Thoracic aorta (tissue), 2 donors: ENCODE measurements at places on chromosomes 2 and 18.

GRCh38 chr18:61829108-61829507 lies 63.7 kb downstream of the RNF152 start:
- no peaks in the 10 kb centered on the region for H3K36me3 ChIP-seq
- H3K4me1 ChIP-seq, result peaks cover 13% of the 10 kb centered on the region
- H3K27ac ChIP-seq, result no peak overlapping the region
- H3K27me3 ChIP-seq, result no peaks in the 10 kb centered on the region
- no peak for DNase-seq

DNA sequence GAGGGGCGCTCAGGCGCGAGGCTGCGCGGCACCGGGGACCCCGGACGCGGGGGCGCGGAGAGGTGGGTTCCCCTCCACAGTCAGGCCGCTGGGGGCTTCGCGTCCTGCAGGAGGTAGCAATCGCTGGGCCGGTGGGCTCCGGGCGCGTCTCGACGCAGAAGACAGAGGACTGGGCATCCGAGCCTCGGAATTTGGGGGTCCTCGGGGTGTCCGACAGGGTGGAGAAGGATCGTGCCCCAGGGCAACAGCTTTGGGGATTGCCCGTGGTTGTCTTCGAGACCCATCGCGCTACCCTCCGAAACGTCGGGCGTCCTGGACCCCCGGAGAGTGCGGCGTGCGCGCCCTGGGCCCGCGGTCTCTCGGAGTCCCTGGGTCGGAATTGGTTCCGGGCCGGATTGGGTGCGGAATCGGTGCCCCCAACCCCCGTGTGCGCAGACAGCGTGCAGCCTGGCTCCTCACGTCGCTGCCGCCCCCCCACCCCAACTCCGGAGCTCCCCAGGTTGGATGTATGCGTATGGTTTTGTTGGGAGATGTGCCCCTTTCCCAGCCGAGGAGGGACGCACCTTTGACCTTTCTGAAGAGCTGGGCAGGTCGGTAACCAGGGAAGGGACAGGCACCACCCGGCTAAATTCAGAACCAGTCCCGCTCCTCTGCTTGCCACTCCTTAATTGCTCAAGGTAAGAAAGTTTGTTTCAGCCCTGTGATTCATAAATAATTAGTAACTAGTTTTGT lies 750 bp downstream of the NPAS2 start:
- H3K27me3 ChIP-seq, result no peaks in the 10 kb centered on the region
- peak overlapping the region; percentile 89 for H3K4me3 ChIP-seq
- no peaks in the 10 kb centered on the region for H3K36me3 ChIP-seq

DNA sequence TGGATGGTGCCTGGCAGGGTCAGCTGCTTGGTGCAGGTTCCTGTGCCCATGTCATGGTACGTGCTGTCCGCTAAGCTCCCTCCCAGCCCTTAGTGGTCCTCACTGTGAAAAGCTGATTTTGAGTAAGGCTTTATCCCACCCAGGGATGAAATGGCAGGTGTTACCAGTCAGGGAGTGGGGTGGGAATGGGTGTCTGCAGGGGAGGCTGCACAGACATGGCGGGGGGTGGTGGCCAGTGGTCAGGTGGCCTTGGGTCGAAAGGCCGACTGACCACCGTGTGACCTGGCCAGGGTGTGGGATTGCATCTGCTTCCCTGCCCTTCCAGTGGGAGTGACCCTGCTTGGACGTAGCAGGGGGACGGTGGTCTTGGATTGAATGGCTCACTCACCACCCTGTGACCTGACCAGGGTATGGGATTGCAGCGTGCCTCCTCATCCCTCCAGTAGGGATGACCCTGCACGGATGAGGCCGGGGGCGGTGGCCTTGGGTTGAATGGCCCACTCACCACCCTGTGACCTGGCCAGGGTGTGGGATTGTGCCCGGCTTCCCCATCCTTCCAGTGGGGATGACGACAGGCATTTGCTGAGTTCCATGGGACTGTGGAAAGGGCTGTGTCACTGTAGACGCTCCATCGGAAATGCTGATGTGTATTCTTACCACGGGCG lies 29.8 kb downstream of the AGAP1 start:
- no peak overlapping the region for H3K4me3 ChIP-seq
- no peaks in the 10 kb centered on the region for H3K36me3 ChIP-seq
- no peaks in the 10 kb centered on the region for H3K27me3 ChIP-seq
- H3K4me1 ChIP-seq, result no peaks in the 10 kb centered on the region

- peaks cover 17% of the 10 kb centered on the region for H3K4me1 ChIP-seq
- no peaks in the 10 kb centered on the region for H3K27me3 ChIP-seq
- no peaks in the 10 kb centered on the region for H3K36me3 ChIP-seq
- no peak overlapping the region for H3K4me3 ChIP-seq
- no peak overlapping the region for H3K27ac ChIP-seq
Measured at GRCh38 chr2:231682603-231683291, 25.6 kb upstream of the PTMA start.
